SJCRH30 (cell line): ENCODE measurements at places on chromosomes 16 and 17. TPM values are rescaled to one million over a fixed set of nuclear protein-coding genes. Genes with fewer than 3 reads are reported as not detected.
A peak's percentile ranks its signal among the peaks of the same experiment; 100 is the strongest.

Gene CIBAR2
- total RNA-seq, result 0.04 and 0.41 TPM in 2 replicates

Gene TBC1D3E
- total RNA-seq, result not detected in 2 replicates

Gene AFMID
- 97.1 and 110 TPM in 2 replicates for total RNA-seq

Gene COA3
- total RNA-seq, result 105 and 107 TPM in 2 replicates

Gene RAD51D
- total RNA-seq, result 8.2 and 9.7 TPM in 2 replicates

Gene SLC13A2
- not detected in 2 replicates for total RNA-seq

Gene TUBB3
- 47.0 and 48.3 TPM in 2 replicates for total RNA-seq

Gene TBC1D3K
- total RNA-seq, result not detected in 2 replicates

Gene DNAAF1
- 0.18 TPM in 1 of 2 replicates, not detected in the other for total RNA-seq

Gene PABPN1L
- 0.25 TPM in 1 of 2 replicates, not detected in the other for total RNA-seq

Gene CMTM2
- total RNA-seq, result 5.4 and 6.2 TPM in 2 replicates

Gene LDHD
- total RNA-seq, result 0.08 TPM in 1 of 2 replicates, not detected in the other

DNA sequence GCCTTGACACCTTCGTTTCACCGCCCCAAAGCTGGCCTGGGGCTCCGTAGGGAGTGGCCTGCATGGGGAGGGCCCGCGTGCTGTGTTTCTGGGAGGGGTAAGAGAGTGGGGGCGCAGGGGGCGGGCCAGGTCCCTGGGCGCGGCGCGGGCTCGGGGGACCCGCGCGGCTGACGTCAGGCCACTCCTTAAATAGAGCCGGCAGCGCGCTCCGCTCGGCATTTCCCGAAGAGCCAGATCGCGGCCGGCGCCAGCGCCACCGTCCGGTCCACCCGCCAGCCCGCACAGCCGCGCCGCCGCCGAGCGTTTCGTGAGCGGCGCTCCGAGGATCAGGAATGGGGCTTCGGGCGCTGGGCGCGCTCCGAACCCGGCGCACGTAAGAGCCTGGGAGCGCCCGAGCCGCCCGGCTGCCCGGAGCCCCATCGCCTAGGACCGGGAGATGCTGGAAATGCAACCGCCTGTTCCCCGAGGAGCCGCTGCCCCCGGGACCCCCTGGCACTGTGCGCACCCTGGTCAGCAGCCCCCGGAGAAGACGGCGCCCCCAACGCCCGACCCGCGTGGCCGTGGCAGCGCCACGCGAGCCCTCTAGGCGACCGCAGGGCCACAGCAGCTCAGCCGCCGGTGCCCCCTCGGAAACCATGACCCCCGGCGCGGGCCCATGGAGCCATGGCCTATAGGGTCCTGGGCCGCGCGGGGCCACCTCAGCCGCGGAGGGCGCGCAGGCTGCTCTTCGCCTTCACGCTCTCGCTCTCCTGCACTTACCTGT lies at the start of gene HS3ST2:
Gene HS3ST2 (plus strand): TSS at position 215 of the 763 bp plus-strand sequence. CDS start 449 bp downstream, at position 664.
- no peak for DNase-seq
- no peaks in the 10 kb centered on the region for H3K36me3 ChIP-seq
- H3K27me3 ChIP-seq, result no peaks in the 10 kb centered on the region
- no peak within 1 kb of the TSS for H3K27ac ChIP-seq

- H3K27me3 ChIP-seq, result no peaks in the 10 kb centered on the region
- H3K4me1 ChIP-seq, result no peaks in the 10 kb centered on the region
- no peaks in the 10 kb centered on the region for H3K36me3 ChIP-seq
These were observed 256.2 kb downstream of the FOXL1 start for GRCh38 chr16:86834451-86835035.

GRCh38 chr17:42112552-42113176 lies at the start of gene DHX58:
Gene DHX58 (minus strand): TSS chr17:42112714. CDS start chr17:42111892, 822 bp downstream.
- H3K36me3 ChIP-seq, result peaks cover 11% of the 10 kb centered on the region
- H3K4me1 ChIP-seq, result peaks cover 6% of the 10 kb centered on the region
- H3K27me3 ChIP-seq, result no peaks in the 10 kb centered on the region
- H3K27ac ChIP-seq, result no peak within 1 kb of the TSS

GRCh38 chr17:6101706-6102105 lies 31.5 kb downstream of the WSCD1 start:
- H3K4me1 ChIP-seq, result peaks cover 16% of the 10 kb centered on the region
- no peak for DNase-seq
- no peak overlapping the region for H3K27ac ChIP-seq
- H3K27me3 ChIP-seq, result no peaks in the 10 kb centered on the region

GRCh38 chr16:19883296-19883965 lies 1.2 kb downstream of the GPRC5B start:
- peak overlapping the region; percentile 66 for H3K27ac ChIP-seq
- H3K4me3 ChIP-seq, result peak overlapping the region; percentile 62
- DNase-seq, result peak; percentile 69
- no peaks in the 10 kb centered on the region for H3K4me1 ChIP-seq
- H3K27me3 ChIP-seq, result no peaks in the 10 kb centered on the region

DNA sequence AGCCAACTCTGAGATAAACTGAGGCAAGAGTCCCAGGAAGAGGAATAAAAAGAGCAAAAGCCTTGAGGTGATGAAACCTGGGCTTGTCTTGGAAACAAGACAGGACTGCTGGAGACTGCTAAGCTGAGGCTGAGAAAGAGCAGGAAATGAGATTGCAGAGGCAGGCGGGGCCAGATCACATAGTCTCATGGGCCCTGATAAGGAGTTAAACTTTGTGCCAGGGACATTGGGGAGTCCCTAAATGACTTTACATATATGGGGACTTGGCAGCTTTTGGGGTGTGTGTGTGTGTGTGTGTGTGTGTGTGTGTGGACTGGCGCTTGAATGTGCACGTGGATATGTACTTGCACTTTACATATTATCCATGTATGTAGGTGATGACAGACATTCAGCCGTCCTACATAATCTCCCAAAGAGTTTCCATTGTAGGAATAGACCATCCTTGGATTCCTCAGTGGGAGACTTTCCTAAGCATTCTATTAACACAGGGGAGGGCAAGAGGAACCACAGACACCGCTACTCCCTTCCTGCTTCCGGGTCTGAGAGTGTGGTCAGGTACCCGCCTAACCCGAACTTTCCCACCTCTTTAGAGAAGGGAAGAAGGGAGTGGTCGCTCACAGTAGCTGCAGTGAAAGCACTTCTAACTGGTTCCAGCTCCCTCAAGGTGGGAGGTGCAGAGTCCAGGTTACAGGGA lies 123.1 kb downstream of the LYRM1 start:
- H3K27me3 ChIP-seq, result no peaks in the 10 kb centered on the region
- no peak for DNase-seq
- H3K4me1 ChIP-seq, result no peaks in the 10 kb centered on the region
- H3K4me3 ChIP-seq, result no peak overlapping the region

DNA sequence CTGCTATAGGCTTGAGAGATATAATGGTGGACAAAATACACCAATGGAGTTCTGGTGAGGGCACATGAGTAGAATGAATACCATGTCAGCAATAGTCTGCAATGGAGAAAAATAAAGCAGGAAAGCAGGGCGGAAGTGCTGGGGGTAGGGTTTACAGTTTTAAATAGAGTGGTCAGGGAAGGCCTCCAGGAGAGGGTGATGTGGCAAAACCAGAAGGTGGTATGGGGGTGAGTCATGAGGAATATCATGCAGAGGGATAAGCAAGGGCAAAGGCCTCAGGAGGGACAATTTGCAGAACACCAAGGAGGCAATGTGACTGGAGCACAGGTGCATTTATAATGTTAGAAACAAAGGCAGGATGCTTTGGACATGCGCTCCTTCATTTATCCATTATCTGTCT lies 102.0 kb downstream of the ITFG1 start:
- H3K27ac ChIP-seq, result no peak overlapping the region
- H3K4me3 ChIP-seq, result no peak overlapping the region
- no peaks in the 10 kb centered on the region for H3K4me1 ChIP-seq
- no peaks in the 10 kb centered on the region for H3K36me3 ChIP-seq
- no peaks in the 10 kb centered on the region for H3K27me3 ChIP-seq
